SW 1271 (cell line): ENCODE measurements at places on chromosomes 5 and 9.

DNA sequence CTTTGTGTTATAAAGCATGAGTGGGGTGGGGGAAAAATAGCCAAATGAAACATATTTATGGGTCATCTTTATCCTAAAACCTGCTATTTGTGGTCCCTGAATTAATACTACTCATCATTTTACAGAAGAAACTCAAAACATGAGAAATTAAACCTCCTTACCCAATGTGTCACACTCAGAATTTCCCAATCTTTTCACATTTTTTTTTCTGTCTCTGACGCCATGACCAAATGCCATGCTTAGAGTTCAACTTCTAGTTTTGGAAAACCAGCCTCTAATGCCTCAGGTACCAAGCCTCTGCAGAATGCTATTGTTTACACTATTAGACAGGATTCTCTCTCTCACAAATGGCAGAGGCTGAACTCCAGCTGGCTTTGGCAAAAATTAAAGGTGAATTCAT is 505.5 kb upstream of the WWC1 start:
- DNase-seq = no peak

GRCh38 chr5:180683220-180683922 is 34.0 kb upstream of the FLT4 start:
- DNase-seq = no peak

DNA sequence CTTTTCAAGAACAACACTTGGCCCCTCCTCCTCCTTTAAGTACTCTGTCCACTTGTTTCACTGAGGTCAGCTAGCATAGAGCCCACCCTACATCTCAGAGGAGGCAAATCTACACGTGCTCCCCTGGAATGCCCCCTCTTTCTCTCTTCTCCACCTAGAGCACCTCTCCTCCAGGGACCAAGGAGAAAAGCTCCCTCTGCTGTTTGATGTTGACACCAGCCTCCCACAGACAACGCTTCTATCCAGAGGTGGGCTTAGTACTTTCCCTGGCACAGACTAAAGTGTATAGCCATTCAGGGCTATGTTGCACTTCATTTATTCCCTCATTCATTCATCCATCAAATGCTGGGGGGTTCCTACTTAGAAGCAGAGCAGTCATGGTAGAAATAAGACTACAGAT is 68.2 kb upstream of the TAF1L start:
- DNase-seq = no peak

- peak; percentile 54 for DNase-seq
Observed at GRCh38 chr5:54700986-54701578, 183.5 kb downstream of the SNX18 start.

GRCh38 chr5:180291234-180291940 is 496 bp downstream of the MAPK9 start:
- DNase-seq = no peak

DNA sequence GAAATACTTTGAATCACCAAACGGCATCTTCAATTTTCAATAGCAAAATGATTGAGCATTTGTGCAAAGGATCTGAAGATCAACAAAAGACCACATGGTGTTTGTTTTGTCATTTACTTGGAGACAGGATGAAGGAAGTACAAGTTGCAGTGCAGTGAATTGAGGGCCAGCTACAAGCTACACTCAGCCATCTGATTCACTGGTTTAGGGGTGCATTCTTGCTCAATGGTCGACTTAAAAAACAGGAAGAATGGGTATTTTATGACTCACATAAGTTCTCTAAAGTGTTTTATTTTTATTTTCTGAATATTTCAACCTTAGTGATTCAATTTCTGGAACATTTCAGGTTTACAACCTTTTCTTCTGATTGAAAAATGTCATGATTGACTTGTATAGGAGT is 412.1 kb upstream of the ADAMTSL1 start:
- no peak for DNase-seq

GRCh38 chr5:118818604-118819003 is 169.7 kb downstream of the DTWD2 start:
- DNase-seq = no peak
